ENCODE measurements at places on chromosomes 6 and 20. TPM values are rescaled to one million over a fixed set of nuclear protein-coding genes. Genes with fewer than 3 reads are reported as not detected.

The C6orf62 gene
- total RNA-seq, result 71.8 TPM

The HECA gene
- total RNA-seq, result 37.6 TPM

DNA sequence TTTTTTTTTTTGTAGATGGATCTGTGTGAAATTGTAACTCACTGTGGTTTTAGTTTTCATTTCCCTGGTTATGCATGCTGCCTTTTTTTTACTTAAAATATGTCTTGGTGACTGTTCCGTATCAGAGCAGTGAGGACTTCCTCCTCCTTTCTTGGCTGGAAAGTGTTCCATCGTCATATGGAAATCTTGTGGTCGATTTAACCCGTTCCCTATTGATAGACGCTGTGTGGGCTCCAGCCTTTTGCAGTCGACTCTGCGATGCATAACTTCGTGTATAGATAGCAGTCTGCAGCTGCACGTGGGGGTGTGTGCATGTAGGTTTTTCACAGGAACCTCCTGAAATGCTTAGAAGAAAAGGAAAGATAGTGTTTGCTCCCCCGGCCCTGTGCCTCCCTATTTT is 28.1 kb upstream of the PNPLA1 start:
- peak; percentile 47 for DNase-seq

DNA sequence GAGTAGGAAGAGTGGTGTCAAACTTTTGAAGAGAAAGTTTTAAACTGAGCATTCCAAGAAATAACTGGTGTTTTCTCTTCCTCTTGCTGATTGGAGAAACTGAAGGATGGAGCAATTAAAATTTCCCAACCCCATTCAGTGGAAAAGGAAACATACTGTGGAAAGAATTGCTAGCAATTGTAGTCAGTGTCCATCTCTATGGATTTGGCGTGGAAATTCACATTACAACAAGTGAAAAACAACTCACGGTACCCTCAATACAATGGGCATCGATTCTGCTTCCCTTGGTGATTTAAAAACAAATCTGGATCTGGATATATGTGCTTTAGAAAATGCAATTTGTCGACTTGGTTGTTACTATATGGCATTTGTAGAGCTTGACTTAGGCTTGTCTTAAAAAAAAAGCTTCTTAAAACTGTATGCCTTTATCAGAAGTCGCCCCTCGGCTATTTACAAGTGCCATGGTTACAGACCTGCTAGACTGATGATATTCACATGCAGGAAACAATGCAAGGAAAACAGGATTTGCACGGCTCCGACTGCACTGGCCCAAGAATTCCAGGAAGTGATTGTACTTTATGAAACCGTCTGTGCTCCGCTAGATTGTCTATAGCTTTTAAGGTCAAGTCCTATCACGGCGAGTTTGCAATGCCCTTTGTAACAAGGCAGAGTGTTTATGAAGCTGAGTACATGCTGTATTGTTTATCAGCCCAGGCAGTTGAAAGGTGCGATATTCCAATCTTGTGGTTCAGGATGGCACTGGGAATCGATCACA is 131.7 kb upstream of the PHACTR1 start:
- no peak for DNase-seq

The DPPA5 gene
- total RNA-seq, result not detected

GRCh38 chr6:12339808-12340487 is 49.8 kb downstream of the EDN1 start:
- DNase-seq, result no peak

The SLC22A16 gene
- total RNA-seq, result 1.3 TPM

The OR12D2 gene
- total RNA-seq, result not detected

DNA sequence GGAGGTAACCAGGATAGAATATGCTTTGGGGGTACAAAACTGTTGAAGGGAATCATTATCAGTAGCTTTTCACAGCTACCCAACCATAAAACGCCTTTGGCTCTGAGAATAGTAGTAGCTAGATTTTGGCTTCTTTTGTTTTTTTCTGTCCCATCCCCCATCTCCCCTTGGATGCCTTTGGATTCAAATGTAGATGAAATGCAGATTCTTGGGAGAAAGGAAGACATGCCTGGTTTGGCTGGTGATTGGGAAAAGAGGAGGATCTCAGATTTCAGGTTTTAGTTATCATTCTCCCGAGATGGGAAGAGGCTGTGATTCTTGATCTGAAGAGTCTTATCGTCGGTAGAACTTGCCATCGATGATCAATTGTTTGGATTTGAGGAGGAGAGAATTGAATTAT is 3.5 kb upstream of the CDYL start:
- DNase-seq, result no peak

The TNF gene
- total RNA-seq, result 6.6 TPM

The NFKBIE gene
- 13.1 TPM for total RNA-seq

GRCh38 chr6:27867945-27868300 is 44.3 kb downstream of the OR2B2 start:
- peak; percentile 72 for DNase-seq

The SALL4 gene
- total RNA-seq, result 0.74 TPM

- no peak for DNase-seq
Measured at GRCh38 chr6:9204171-9204570, 768.8 kb upstream of the SLC35B3 start.

GRCh38 chr20:62368976-62369814 is 2.1 kb upstream of the LAMA5 start:
- no peak for DNase-seq

The NKAPL gene
- 1.1 TPM for total RNA-seq

DNA sequence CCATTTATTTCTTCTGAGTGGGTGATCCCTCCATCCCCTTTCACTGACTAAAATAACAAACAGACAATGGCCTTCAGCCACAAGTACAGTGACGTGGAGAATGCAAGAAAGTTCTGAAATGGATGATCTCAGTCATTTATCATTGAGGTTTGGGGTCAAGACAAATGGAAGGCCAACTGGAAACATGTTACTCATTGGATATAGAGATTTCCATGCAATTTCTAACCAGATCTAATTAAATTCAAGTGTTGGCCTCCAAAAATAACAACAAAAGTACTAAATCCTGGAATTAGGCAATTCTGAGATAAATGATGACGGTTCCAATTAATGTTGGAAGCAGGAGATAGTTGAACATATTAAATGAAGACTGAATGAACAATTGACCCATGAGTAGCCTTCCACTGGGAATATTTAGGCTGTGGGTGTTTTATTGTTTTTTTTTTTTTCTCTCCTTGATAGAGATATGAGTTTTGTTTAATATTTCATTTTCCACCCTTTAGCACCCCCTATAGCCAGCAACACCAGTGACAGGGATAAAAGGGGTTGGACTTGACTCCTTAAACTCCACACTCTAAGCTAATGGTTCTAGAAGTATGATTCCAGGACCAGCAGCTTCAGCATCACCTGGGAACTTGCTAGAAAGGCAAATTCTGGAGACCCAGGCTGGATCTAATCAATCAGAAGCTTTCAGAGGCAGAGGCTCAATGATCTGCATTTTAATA is 112.8 kb downstream of the BCAS1 start:
- no peak for DNase-seq

The CCN6 gene
- not detected for total RNA-seq

DNA sequence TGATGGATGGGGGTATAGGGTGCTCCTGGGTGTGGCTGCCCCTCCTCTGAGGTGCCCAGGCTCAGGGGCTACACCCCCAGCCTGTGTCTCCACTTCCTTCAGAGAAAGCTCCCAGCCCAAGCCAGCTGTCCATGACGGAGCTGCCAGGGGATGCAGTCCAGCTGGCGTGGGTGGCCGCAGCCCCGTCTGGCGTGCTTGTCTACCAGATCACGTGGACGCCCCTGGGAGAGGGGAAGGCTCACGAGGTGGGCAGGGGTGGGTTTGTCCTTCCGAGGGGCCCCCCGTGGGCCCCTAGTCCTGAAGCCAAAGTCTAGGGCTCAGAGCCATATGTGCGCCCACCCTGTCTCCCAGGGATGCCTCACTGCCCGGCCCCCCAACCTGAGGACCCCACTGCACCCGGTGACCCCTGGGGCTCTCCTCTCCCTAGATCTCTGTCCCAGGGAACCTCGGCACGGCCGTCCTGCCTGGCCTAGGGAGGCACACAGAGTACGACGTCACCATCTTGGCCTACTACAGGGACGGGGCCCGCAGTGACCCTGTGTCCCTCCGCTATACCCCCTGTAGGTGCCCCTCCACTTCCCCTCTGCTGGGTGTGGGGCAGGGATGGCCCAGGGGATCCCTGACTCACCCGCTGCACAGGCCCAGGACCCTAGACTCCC is 19.8 kb downstream of the COL20A1 start:
- peak; percentile 98 for DNase-seq

GRCh38 chr6:76681781-76682180 is 609.3 kb upstream of the IMPG1 start:
- peak; percentile 43 for DNase-seq

DNA sequence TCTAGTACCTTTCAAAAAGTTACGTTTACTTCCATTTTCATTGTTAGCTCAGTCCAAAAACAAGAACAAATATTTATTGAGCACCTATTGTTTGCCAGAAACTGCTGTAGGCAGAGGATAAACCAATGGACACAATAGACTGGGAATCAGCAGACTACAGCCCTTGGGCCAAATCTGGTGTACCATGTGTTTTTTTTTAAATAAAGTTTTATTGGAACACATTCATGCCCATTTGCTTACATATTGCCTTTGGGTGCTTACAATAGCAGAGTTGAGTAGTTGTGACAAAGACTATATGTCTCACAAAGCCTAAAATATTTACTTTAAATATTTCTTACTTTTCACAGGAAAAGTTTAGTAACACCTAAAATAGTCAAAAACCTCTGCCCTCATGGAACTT is 216.1 kb downstream of the COL9A1 start:
- DNase-seq, result no peak

The ALDH8A1 gene
- 0.55 TPM for total RNA-seq

The C6orf58 gene
- total RNA-seq, result not detected

Measured in lung (tissue), 17 donors.